ENCODE measurements at places on chromosomes 3 and 15. TPM values are rescaled to one million over a fixed set of nuclear protein-coding genes. Genes with fewer than 3 reads are reported as not detected.

Gene CMTM7
- total RNA-seq: 58.0 TPM

Gene NME9
- 0.48 TPM for total RNA-seq

Gene STRC
- 0.64 TPM for total RNA-seq

Gene HACD2
- 61.0 TPM for total RNA-seq

Gene ABTB1
- total RNA-seq: 32.0 TPM

DNA sequence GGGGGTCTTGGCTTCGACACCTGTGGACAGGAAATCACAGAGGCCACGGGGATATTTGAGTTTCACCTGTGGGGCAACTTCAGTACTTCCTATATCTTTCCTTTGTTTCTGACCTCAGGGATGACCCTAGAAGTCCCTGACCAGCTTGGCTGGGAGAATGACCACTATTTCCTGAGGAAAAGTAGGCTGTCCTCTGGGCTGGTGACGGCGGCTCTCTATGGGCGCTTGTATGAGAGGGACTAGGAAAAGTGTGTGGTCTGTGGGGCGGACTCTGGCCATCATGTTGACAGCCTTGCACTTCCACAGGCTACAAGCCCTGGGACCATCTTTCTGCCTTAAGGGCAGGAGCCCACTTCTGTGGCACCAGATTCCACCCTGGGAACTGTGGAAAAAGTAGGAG, 43.7 kb downstream of the BTD start:
- DNase-seq: no peak
- no peaks in the 10 kb centered on the region for H3K27me3 ChIP-seq
- no peak overlapping the region for H3K4me3 ChIP-seq
- no peaks in the 10 kb centered on the region for H3K4me1 ChIP-seq

DNA sequence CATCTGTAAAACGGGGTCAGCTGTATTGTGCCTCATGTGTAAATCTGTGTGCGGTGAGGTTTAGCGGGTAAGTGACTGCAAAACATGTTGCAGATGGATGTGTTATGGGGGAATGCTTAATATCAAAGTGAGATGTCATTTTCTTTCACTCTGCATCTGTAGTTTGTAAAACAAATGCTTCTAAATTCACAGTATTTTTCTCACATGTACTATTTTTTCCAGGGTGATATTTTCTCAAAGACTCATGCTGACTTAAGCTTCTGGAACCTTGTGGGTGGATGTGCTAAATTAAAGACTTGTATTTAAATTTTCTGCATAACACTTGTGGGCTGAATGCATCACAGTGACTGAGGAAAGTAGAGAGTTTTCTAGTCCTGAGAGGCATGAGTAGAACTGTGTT, 115.2 kb upstream of the TP63 start:
- H3K27ac ChIP-seq: no peak overlapping the region
- H3K4me1 ChIP-seq: no peaks in the 10 kb centered on the region
- no peaks in the 10 kb centered on the region for H3K27me3 ChIP-seq
- H3K36me3 ChIP-seq: no peaks in the 10 kb centered on the region
- DNase-seq: no peak

- H3K4me3 ChIP-seq: no peak overlapping the region
- no peak overlapping the region for H3K27ac ChIP-seq
- H3K27me3 ChIP-seq: no peaks in the 10 kb centered on the region
- H3K36me3 ChIP-seq: no peaks in the 10 kb centered on the region
These were observed 17.3 kb downstream of the MRPS11 start for GRCh38 chr15:88484682-88485331.

GRCh38 chr3:194005930-194006501, 129.9 kb upstream of the HES1 start:
- DNase-seq: no peak
- no peaks in the 10 kb centered on the region for H3K27me3 ChIP-seq
- no peak overlapping the region for H3K27ac ChIP-seq
- H3K36me3 ChIP-seq: no peaks in the 10 kb centered on the region
- no peaks in the 10 kb centered on the region for H3K4me1 ChIP-seq
- no peak overlapping the region for H3K4me3 ChIP-seq

DNA sequence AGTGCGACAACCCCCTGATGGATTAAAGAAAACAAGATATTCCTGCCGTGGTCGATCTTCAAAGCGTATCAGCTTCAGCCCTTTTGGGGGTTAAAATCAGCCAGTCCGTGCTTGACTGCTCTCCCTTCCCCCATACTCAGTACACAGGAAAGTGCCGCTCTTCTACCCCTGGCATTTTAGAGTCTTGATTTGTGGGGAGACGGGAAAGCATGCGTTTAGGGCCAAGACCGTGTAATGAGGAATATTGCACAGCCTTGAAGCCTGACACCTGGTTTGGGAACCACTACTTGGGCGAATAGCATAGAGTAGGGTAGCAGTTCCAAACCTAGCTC, 540 bp upstream of the EDC3 start:
- H3K4me3 ChIP-seq: peak overlapping the region; percentile 65
- peak overlapping the region; percentile 89 for H3K27ac ChIP-seq
- no peak for DNase-seq
- H3K27me3 ChIP-seq: no peaks in the 10 kb centered on the region

DNA sequence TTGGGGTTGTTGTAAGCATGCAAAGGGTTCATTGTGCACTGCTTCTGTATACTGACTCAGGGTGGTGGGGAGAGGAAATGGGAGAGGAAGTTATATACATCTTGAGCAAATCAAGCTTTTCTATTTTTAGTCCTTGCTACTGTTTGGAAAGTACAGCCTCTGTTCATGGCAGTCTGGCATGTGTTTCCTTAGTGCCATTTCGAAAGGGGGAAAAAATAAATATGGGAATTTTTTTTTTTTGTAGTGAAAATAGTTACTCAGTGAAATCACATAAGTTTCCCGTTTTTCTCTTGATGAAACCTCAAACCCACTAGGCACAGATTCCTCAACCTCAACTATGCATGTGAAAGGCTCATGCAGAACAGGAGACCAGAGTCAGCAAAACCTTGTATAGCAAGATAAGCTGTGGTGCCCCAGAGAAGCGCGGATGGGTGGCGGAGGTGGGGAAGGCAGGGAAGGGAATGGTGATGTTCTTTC, 353.3 kb downstream of the LPP start:
- H3K27ac ChIP-seq: no peak overlapping the region
- no peaks in the 10 kb centered on the region for H3K36me3 ChIP-seq
- H3K27me3 ChIP-seq: no peaks in the 10 kb centered on the region
- no peaks in the 10 kb centered on the region for H3K4me1 ChIP-seq
- DNase-seq: no peak

DNA sequence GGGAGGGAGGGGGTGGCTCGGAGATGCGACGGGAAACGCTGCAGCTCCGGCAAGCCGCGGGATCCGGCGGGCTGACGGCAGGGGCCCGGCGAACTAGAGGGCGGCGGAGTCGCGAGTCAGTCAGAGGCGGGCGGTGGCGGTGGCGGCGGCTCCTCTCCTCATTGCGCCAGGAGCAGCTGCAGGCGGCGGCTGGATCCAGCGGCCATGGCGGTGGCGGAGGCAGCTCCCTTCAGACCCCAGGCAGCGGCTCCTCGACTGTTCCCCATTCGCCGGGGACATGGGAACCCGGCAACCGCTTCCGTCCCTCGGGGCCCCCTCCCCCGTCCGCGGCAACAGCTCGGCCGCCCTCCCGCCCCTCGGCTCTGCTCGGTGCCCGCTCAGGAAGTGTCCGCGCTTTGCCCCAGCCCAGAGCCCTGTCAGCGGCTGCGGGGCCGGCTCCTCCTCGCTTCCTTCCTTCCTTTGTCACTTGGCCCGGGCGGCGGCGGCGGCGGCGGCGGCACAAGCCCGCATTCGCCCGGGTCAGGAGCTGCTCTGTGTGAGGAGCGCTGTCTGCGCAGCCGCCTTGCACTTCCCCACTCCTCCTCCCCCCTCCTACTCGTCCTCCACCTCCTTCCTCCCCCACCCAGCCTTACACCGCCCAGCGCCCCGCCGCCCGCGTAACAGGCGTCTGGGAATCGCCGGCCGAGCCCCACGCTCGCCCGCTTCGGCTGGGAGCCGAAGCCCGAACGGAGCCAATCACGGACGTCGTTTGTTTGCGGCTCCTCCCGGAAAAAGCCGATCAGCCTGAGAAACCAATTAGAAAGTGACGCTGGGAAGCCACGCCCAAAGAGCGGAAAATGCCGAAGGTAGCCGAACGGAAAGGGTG, at the start of gene GSK3B:
Gene GSK3B (minus strand): TSS at position 537 of the 865 bp plus-strand sequence. CDS start 1,013 bp downstream, outside the sequence.
- no peaks in the 10 kb centered on the region for H3K27me3 ChIP-seq
- DNase-seq: peak; percentile 62
- H3K4me3 ChIP-seq: peak within 1 kb of the TSS; percentile 96
- peak within 1 kb of the TSS; percentile 100 for H3K27ac ChIP-seq
- no peaks in the 10 kb centered on the region for H3K36me3 ChIP-seq

- no peaks in the 10 kb centered on the region for H3K36me3 ChIP-seq
- no peak overlapping the region for H3K4me3 ChIP-seq
- H3K4me1 ChIP-seq: no peaks in the 10 kb centered on the region
- no peak for DNase-seq
- no peak overlapping the region for H3K27ac ChIP-seq
These were observed 58.8 kb downstream of the ASB7 start for GRCh38 chr15:100661156-100661555.

- H3K4me1 ChIP-seq: peaks cover 26% of the 10 kb centered on the region
- H3K36me3 ChIP-seq: no peaks in the 10 kb centered on the region
- H3K4me3 ChIP-seq: no peak overlapping the region
- H3K27ac ChIP-seq: peak overlapping the region; percentile 42
These were observed 74.3 kb downstream of the MYO1E start for GRCh38 chr15:59298225-59298853.

- H3K4me1 ChIP-seq: no peaks in the 10 kb centered on the region
- H3K36me3 ChIP-seq: no peaks in the 10 kb centered on the region
- no peak for DNase-seq
- H3K27me3 ChIP-seq: no peaks in the 10 kb centered on the region
- H3K4me3 ChIP-seq: no peak overlapping the region
These were observed 49.3 kb downstream of the FEM1B start for GRCh38 chr15:68326711-68327354.

- no peak overlapping the region for H3K27ac ChIP-seq
- H3K4me1 ChIP-seq: no peaks in the 10 kb centered on the region
- H3K27me3 ChIP-seq: no peaks in the 10 kb centered on the region
- DNase-seq: no peak
These were observed 57.1 kb downstream of the EPHB1 start for GRCh38 chr3:134852132-134852531.

DNA sequence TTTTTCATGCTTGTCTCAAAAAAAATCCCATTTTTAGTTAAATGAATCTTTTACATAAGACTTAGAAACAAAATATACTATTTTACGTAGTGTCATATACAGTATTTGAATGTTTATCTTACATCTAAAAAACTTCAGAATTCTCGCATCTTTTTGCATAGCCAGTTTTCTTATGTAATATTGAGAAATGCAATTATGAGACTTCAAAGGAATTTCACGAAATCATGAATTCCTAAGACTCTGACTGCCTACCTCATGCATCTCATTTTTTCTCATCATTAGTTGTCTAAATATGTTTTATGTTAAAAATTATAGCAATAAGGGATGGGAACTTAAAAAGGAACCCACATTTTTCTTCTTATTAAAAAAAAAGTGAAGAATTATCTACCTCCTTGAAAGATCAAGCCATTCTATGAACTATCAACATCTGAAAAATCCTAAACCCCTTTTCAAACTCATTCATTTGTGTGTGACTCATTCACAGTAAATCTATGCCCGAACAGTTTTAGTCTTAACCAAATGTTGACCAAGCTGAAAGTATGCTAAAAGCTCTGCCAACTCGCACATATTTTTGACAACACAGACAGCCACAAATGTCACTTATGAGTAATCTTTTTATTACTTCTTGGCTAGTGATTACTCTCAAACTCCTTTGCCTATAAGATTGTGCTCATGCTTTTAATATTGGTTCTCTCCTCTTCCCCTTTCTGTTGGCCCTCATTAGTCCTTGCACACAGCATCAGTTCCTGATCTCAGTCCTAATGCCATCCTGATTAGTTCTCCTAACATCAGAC, 115.9 kb downstream of the DCLK3 start:
- no peaks in the 10 kb centered on the region for H3K36me3 ChIP-seq
- no peak for DNase-seq
- H3K4me1 ChIP-seq: no peaks in the 10 kb centered on the region
- H3K4me3 ChIP-seq: no peak overlapping the region

DNA sequence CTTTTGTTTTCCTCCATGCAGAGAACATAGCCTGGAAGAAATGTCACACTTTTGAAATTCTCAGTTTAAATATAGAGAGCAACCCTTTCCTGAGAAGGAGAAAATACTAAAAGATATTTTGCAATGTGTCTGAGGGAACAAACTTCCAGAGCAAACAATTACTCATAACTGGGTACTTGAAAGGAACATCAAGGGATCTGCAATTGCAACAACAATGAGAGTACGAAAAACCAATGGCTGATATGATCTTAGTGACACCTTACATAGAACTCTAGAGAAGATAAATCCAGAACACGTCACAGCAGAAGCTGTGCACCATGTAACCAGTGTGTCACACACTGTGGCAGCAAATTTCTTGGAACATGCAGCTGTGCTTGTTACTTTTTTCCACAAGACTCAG, 14.6 kb upstream of the ARPP21 start:
- no peak for DNase-seq
- no peaks in the 10 kb centered on the region for H3K36me3 ChIP-seq
- H3K27me3 ChIP-seq: peaks cover 4% of the 10 kb centered on the region
- H3K27ac ChIP-seq: no peak overlapping the region
- H3K4me3 ChIP-seq: no peak overlapping the region

DNA sequence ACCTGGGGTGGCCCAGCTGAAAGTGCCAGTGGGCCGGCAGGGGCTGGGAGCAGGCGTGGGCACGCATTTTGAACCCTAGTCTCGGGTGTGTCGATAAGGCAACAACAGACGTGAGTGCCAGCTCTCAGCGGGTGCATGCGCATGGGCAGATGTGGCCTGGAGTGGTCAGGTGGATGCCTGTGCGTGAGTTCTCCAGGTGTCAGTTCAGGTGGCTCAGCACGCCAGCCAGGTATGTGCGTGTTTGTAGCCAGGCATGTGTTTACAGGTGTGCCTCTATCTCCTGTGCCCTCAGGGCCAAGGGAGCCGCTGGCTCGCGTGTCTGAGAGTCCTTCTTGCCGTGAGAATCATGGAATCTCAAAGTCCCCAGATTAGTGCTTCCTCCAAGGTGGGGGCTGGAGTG, 14.8 kb downstream of the CYP1A2 start:
- no peaks in the 10 kb centered on the region for H3K4me1 ChIP-seq
- H3K27ac ChIP-seq: no peak overlapping the region
- H3K27me3 ChIP-seq: no peaks in the 10 kb centered on the region
- DNase-seq: no peak
- H3K36me3 ChIP-seq: no peaks in the 10 kb centered on the region
- no peak overlapping the region for H3K4me3 ChIP-seq

DNA sequence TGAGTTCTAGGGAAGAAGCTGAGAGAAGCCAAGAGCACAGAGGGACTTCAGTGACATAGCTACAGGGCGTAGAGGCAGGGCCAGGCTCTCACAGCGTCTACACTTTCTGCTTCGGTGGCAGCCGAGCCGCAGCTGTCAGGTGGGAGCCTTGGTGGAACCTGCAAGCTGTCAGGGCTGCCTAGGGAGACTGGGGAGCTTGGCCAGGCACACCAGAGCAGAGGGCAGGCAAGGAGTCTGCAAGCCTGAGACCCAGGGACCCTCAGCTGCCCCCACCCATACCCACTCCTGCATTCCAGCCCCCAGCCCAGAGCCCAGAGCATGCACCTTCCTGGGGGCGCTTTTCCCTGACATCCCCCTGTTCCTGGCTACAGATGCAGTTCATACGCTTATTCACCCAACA, 13.4 kb upstream of the KLF15 start:
- no peaks in the 10 kb centered on the region for H3K36me3 ChIP-seq
- H3K4me3 ChIP-seq: no peak overlapping the region
- no peak overlapping the region for H3K27ac ChIP-seq
- no peak for DNase-seq
